ENCODE measurements at places on chromosomes 5 and 9. TPM values are rescaled to one million over a fixed set of nuclear protein-coding genes. Genes with fewer than 3 reads are reported as not detected.

TRIM23 gene
- 6.7 TPM for polyA plus RNA-seq

SDHA gene
- polyA plus RNA-seq, result 140 TPM

NADK2 gene
- 33.8 TPM for polyA plus RNA-seq

VDAC1 gene
- 216 TPM for polyA plus RNA-seq

- peaks cover 13% of the 10 kb centered on the region for H3K27me3 ChIP-seq
- H3K4me3 ChIP-seq, result peak overlapping the region; percentile 68
- no peaks in the 10 kb centered on the region for H3K36me3 ChIP-seq
- H3K4me1 ChIP-seq, result peaks cover 4% of the 10 kb centered on the region
- H3K27ac ChIP-seq, result peak overlapping the region; percentile 68
Measured at GRCh38 chr5:174750711-174751110, 26.3 kb downstream of the MSX2 start.

DNA sequence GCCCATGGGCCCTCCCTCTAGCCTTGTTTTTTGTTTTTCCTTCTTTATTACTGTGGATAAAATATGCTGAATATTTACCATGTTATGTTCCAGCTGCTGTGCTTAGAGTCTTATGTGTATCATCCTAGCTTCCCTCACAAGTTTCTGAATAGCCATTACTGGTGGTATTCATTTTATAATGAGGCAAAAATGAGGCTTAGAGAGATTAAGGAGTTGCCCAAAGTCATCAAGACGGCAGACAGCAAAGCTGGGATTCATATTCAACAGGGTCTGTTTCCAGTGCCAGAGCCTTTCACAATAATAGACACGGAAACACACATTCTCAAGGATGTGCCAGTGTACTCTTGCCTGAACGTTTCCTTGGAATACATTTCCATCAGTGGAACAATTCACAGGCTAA is 258.1 kb downstream of the CTNND2 start:
- no peaks in the 10 kb centered on the region for H3K4me1 ChIP-seq
- H3K27ac ChIP-seq, result no peak overlapping the region
- H3K4me3 ChIP-seq, result no peak overlapping the region
- no peak for DNase-seq

DNA sequence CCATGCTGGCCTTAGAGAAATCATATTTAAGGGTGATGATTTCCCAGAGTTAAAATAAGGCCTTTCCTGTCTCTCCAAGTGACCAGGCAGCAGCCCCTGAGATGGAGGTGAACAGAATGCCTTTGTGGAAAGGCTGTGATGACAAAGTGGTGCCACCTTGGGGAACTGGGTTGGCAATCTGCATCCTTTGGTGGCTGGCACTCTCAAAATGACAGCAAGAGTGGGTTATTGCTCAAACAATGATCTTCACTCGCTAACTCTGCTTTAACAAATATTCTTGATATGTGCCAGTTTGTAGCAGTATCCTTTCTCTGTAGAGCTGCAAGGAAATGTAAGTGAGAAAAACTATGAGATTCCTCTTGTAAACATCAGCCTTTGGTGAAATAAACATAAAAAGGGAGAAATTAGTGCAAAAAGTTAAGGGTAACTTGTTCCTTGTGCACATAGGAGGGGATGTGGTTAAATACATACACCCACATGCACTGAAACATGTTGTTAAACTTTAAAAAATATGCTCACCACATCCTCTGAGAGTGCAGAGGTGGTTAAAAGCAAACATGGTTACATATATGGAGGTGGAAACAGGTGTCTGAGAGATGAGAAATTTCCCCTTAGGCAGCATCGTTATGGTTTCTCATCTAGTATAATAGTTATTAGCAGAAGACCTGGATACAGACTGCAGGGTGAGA is 373.4 kb upstream of the CTNND2 start:
- no peak overlapping the region for H3K4me3 ChIP-seq
- H3K27me3 ChIP-seq, result no peaks in the 10 kb centered on the region
- no peak overlapping the region for H3K27ac ChIP-seq
- no peak for DNase-seq
- no peaks in the 10 kb centered on the region for H3K36me3 ChIP-seq

DNA sequence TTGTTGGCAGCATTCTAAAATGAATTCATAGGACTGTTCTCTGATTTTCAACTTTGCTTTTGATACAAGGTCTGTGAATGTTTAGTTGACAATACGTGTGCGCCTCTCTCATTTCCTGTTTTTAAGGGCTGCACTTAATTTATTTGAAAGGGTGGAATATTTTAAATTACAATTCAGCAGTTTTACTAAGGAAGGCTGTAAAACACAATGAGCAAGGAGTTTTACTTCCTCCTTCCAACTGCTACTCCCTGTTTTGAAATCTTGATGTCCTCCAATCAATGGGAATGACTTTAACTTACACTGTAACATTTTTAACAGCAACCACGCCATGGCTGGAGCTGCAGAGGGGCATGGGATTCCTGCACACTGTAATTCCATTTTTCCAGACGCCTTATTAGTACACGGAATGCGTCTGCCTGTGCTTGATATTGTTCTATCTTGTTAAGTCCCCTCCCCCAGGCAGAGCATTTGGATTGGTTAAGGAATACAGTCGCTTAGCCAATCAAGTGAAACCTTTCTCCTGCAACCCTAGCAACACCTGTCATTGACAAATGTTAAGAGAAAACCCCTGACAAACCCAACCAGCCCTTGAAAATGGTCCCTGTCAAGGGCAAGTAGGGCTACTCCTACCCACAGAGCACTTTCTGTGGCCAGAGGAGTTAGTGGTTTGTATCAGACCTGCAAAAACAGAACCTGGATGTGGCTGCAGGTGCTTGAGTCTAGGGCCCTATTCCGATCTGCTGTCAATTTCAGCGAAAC is 12.5 kb upstream of the ZSWIM6 start:
- H3K27me3 ChIP-seq, result no peaks in the 10 kb centered on the region
- peak overlapping the region; percentile 46 for H3K27ac ChIP-seq
- H3K36me3 ChIP-seq, result no peaks in the 10 kb centered on the region
- H3K4me1 ChIP-seq, result peaks cover 17% of the 10 kb centered on the region
- no peak for DNase-seq

DNA sequence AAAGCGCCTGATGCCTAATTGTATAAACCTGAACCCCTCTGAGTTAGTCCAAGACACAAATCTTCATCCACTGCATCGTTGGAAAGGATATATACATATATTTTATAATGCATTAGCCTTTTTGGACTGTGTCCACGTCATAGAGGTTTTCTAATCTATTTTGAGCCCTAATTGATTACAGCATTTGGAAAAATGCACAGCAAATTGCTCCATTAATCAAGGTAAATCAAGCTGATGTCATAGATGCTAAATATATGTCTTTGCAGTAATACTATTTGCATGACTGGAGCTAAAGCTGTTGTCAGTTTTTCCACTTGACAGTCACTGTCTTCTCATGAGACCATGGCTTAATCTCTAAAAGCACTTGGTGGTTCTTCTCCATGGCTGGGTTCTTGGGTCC is 483.5 kb upstream of the TNC start:
- H3K36me3 ChIP-seq, result no peaks in the 10 kb centered on the region
- H3K4me1 ChIP-seq, result peaks cover 7% of the 10 kb centered on the region
- H3K27ac ChIP-seq, result no peak overlapping the region
- no peaks in the 10 kb centered on the region for H3K27me3 ChIP-seq
- no peak overlapping the region for H3K4me3 ChIP-seq

- H3K27me3 ChIP-seq, result no peaks in the 10 kb centered on the region
- H3K4me1 ChIP-seq, result no peaks in the 10 kb centered on the region
- H3K36me3 ChIP-seq, result peaks cover 7% of the 10 kb centered on the region
- DNase-seq, result no peak
- H3K4me3 ChIP-seq, result no peak overlapping the region
- no peak overlapping the region for H3K27ac ChIP-seq
Measured at GRCh38 chr5:43658509-43658908, 55.5 kb downstream of the NNT start.

- no peaks in the 10 kb centered on the region for H3K4me1 ChIP-seq
- H3K27me3 ChIP-seq, result no peaks in the 10 kb centered on the region
- H3K4me3 ChIP-seq, result no peak overlapping the region
- DNase-seq, result no peak
- H3K36me3 ChIP-seq, result no peaks in the 10 kb centered on the region
- no peak overlapping the region for H3K27ac ChIP-seq
Measured at GRCh38 chr5:158513490-158514318, 586.0 kb downstream of the EBF1 start.

DNA sequence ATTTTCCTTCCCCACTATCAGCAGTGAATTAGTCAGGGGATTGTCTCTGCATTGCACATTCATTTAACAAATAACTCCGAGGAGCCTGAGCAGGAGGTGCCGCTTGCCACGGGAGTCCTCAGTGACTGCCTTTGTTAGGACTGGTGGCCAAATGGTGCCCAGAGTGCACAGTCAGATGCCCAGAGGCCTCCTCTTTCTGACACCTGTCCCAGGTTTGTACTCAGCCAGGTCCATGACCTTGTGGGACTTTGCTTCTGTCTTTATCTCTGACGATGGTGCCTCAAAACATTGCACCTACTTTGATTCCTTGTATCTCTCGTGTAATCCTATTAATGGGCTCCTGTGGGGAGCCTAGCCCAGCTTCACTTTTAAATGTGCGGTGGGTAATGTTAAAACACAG is 4.3 kb downstream of the SRD5A1 start:
- H3K27ac ChIP-seq, result no peak overlapping the region
- no peaks in the 10 kb centered on the region for H3K36me3 ChIP-seq
- H3K4me1 ChIP-seq, result no peaks in the 10 kb centered on the region
- no peak overlapping the region for H3K4me3 ChIP-seq
- no peak for DNase-seq

- H3K27ac ChIP-seq, result no peak overlapping the region
- peaks cover 5% of the 10 kb centered on the region for H3K4me1 ChIP-seq
- H3K4me3 ChIP-seq, result no peak overlapping the region
- DNase-seq, result no peak
- no peaks in the 10 kb centered on the region for H3K36me3 ChIP-seq
Measured at GRCh38 chr9:121887553-121888437, 205.3 kb downstream of the TTLL11 start.

Measured in hepatocyte (in vitro differentiated cells).